ENCODE measurements at places on chromosomes 3 and 15.

DNA sequence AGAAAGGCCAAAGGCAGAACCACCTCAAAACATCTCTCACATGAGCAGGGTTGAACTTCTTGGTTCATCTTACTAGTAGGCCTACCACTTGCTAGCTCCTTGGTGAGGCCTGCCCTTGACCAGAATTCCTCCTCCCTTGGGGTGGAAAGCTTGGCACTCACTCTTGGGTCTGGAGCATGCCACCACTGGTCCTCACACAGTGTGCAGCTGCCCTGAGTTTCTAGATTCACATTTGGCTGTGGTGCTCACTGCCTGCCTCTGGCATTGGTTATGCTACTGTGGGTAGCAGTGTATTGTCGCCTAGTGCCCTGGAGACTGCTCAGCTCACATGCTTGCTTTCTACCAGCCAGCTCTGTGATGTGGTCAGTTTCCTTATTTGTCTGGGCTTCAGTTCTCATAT lies 23.7 kb downstream of the OXNAD1 start:
- no peak for DNase-seq

DNA sequence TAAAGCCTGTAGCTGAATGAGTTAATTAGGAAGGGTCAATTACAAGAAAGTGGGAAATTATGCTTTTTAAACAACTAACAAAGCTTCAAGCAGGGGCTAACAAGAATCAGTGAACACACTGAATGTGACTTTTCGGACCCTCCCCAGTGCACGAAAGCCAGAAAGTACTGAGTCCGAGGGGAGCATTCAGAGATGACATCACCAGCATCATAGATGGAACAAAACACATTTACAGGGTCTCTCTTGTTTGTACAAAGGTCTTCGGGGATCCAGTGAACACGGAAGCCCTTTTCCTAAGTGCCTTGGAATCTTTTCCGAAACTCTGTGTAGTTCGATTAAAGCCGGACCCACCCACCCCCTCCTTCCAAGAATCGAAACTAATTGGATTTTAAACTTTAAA lies 829 bp downstream of the DCP1A start:
- DNase-seq = no peak

- DNase-seq = no peak
These were observed 124.5 kb downstream of the CACNA1D start for GRCh38 chr3:53618936-53619335.

DNA sequence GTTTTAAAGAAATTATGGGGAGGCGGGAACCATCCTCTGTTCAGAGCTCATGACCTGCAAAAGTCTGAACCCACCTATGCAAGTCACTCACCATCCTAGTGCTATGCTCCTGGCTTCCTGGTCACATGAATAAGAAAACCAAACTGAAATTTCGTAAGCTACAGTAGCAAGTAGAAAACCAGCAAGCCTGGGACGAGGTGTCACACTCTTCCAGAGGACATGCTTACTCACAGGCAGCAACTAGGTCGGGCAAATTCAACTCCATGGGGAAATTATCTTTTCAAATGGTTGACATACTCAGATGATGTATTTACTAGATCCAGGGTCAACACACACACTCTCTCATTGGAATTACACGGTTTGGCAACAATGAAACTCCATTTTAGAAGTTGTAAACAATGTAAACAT lies 31.3 kb downstream of the LDHAL6B start:
- no peak for DNase-seq

DNA sequence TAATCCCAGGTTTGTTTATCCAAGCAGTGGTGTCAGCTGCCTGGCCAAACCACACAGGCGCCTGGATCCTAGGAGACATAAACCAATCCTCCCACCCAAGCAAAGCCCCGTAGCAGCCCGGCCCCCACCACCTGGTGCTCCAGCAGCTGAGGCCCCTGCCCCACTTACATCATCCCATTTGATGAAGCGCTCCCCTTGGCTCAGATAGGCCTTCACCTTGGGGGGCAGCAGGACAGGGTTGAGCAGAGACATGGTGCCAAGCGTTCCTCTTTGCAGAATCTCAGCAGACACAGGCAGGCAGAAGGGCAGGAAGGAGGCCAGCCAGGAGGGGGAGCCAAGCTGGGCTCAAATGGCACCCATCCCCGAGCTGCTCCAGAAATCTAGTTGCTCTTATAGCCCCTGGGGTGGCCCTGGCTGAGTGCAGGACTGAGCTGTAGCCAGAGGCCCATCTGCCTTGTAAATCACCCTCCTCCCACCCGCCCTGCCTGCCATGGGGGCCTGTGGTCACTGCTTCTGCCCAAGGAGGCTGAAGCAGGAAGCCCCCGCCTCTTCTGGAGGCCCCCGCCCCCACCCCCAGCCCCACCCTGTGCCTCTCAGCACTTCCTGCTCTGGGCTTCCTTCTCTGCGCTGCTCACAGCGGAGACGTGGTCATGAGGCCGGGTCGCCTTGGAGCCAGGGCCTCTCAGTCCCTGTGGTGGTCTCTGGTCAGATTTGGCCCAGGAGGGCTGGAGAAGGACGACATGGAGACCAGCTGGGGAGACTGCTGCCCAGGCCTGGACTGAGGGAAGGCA lies at the start of gene PLCB2:
TSS of gene PLCB2 (minus strand) at position 515 of the 791 bp plus-strand sequence. CDS start at position 252, 263 bp downstream.
- DNase-seq = no peak

DNA sequence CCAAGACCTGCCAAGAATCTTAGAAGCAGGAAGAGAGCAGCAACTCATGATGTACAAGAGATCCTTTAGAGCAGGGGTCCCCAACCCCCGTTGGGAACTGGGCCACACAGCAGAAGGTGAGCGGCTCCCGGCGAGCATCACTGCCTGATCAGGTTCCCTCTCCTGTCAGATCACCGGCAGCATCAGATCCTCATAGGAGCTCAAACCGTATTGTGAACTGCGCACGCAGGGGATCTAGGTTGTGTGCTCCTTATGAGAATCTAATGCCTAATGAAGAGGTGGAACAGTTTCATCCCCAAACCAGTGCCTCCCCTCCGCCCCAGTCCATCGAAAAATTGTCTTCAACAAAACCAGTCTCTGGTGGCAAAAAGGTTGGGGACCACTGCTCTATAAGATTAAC lies 13.8 kb downstream of the SLC41A3 start:
- no peak for DNase-seq

- no peak for DNase-seq
These were observed 25.6 kb upstream of the MUSTN1 start for GRCh38 chr3:52860424-52860768.

- DNase-seq = no peak
These were observed 300.2 kb upstream of the CNTN6 start for GRCh38 chr3:792630-793029.

GRCh38 chr3:55804170-55805095 lies 317.3 kb upstream of the WNT5A start:
- DNase-seq = no peak

- DNase-seq = no peak
These were observed 199.2 kb upstream of the TMC3 start for GRCh38 chr15:81573098-81573746.

DNA sequence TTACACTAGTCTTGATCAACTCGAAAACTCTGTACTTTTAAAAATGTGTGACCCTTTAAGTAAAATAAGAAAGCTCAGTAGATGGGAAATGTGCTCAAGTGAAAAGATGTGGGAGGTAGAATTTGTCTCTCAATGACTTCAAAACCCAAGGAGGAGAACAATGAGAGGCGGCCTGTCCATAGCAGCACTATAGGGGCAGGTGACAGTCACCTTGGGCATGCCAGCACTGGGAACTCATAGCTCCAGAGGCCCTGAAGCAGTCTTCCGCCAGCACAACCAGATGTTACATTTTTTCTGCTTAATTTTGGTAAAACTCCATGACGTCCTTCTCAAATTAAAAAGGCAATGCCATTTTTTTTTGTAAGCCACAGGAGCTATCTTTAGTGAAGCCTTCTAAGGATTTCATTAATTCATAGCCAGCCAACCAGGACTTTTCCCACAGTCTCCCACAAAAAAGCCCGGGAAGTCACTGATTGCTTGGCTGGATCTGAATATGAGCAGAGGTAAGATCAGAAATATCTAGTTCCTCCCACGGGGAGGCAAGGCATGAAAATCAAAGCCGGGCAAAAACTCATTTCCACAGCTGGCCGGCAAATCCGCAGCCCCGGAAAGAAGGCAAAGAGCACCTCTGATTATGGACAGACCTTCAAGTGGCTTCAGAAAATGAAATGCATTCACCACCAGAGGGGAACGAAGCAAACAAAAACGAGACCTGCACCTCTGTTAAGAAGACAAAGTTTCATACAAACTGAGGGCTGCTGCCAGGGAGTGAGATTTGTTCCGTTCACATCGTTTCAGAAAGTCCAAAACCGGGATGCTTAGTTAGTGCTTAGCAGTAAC lies 10.5 kb downstream of the IL17RD start:
- no peak for DNase-seq

DNA sequence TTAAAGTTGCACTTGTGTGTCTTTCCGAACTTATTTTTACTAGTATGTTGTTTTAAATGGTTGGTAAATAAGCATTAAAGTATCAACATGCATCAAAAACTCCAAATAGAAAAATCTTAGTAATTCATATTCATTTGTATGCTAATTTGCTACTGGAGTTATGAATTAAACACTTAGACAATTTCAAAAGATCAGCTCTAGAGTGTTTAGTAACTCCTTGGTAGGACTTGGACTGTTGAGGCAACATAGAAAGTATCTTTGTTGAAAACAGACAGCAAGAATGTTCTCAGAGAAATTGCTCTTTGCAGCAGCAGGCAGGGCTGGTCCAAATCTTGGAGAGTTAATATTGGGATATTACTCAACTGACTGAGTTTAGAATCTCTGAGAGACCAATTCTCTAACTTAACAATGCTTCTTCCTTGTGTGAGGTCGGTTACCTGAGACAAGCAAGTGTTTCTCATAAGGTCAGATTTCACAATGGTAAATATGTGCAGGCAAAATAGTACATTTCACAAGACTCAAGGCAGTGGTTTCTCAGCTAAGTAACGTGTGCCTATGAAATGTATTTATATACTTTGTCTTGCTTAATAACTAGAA lies 147.8 kb upstream of the IL12A start:
- no peak for DNase-seq

- no peak for DNase-seq
These were observed 849.8 kb downstream of the AGBL1 start for GRCh38 chr15:86929461-86929860.

GRCh38 chr15:78950902-78951840 lies 6.3 kb upstream of the CTSH start:
- DNase-seq = no peak

GRCh38 chr3:127670761-127671522 lies 1.8 kb upstream of the ABTB1 start:
- DNase-seq = no peak

- DNase-seq = peak; percentile 100
These were observed at the start of gene DNAJB11 for GRCh38 chr3:186570096-186570940. Gene DNAJB11 (plus strand): TSS chr3:186570720. CDS start chr3:186570898, 178 bp downstream.

GRCh38 chr3:72185549-72186399 lies 400.8 kb upstream of the PROK2 start:
- peak; percentile 89 for DNase-seq

DNA sequence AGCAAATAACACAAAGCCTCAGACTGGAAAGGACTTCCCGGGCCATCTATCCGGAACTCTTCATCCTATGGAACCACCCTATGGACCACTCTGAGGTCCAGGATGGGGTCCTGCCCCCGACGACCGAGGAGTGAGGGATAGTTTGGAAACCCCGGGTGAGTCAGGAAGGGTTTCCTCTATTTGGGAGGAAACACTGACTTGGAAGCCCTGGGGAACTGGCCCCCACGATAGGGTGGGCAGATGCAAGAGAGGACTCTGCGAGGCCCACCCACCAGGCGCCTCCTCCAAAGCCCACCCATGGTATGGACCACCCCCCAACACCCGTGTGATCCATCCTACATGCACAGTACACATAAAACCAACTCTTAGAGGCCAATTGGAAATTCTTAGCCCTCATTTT lies 69.4 kb downstream of the CPN2 start:
- DNase-seq = no peak

DNA sequence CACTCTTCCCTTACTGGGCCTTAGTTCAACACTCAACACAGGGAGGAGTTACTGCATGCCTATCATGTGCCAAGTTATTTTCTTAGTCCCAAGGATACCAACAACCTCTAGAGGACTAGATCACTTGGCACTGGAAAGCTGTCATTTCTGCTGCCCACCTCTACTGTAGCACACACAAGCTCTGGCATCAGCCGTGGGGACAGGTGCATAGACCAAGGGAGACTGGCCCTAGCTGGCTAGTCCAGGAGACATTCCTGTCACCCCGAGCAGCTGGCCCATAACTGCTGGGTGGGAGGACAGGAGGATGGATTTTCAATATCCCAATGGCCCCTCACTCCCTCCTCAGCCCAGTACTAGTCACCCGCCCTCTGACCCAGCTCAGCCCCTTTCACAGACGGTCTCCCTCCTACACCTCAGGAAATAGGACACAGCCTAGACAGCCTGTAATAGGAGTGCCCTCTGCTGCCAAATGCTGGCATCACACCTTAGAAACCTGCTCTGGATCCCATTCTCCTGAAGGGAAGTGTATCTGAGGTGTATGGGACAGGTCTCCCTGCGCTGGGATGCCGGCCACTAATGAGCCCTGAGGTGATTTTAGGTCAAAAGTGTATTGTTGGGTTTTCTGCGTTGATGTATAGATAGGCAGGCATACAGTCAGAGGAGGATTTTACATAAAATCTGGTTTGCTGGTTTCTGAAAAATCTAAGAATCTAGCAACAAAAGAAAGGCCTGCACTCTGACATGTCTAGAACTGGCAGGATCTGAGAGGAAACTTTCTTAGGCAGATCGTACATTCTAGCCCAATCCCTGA lies 3.4 kb upstream of the DZIP1L start:
- peak; percentile 68 for DNase-seq

- peak; percentile 26 for DNase-seq
These were observed 172.5 kb upstream of the LRIG1 start for GRCh38 chr3:66673293-66673692.

DNA sequence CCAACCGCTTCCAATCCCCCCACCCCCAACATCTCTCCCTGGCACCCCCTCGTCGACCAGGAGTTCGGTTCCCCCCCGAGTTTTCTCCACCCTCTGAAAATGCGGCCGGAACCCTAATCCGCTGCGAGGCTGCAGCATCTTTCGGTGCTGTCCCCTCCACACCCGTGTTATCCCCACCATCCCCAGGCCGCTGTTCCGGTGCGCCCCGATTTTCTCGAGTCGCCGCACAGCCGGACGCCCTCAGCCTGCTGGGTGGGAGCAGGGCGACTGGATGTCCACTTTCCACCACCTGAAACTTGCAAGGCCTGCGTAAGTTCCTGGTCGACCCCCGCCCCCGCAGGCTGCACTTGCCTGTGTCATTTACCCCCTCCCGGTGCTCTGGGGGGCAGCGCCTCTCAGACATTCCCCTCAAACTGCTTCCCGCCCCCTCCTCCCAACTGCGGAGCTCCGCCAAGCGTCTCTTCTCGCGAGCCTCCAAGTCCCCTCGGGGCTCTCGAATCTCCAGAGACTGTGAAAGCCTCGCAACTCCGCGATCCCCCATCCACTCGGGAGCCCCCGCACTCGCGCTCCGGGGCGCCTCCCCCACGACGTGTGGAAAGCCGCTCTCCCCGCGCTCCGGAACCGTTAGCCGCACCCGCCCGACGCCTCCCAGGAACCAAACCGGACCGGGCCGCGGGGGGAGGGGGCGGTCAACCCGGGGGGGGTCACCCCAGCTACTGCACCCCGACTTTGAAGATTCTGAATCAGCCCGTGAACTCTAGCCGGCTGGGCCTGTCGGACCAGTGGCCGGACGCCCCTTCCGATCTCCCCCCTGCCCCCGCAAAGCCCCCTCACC lies 566 bp downstream of the ETV5 start:
- peak; percentile 73 for DNase-seq

All from fibroblast of skin of right biceps (primary cell).